Activated T-cell treated with anti-CD3 and anti-CD28 coated beads for 1 hour (primary cell): ENCODE measurements at places on chromosomes 13 and 19.

DNA sequence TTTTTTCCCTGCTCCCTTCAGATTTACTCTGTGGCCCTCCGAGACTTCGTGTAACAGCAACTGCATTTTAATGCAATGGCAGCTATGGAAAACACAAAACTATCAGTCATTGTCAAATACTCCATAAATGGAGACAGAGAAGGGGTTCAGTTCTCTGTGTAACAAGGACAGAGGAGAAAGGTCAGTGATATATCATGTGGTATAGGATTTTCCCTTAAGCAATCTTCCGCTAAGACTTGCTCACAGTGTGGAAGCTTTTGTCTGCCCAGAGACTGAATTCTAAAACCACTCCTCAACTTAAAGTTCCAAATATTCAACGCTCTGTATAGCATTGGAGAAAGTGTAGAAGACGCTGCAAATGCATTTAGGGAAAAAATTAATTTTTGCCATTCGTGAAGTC lies 111.3 kb upstream of the EDNRB start:
- DNase-seq, result no peak

GRCh38 chr13:31955741-31956140 lies 75.8 kb upstream of the FRY start:
- no peak for DNase-seq

DNA sequence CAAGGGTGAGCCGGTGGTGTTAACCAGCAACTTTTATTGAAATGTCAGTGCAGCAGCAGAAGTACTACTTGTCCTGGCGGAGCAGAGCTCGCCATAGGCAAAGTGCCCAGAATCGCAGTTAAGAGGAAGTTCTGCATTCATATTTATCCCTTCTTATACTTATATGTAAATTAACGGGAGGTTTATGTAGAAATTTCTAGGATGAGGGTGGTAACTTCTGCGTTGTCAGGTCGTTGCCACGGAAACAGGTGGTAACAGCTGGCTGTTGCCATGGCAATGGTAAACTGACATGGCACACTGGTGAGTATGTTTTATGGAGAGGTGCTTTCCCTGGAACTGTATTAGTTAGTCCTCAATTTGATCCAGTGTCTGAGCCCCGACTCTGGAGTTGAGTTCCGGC lies 2494.9 kb upstream of the PCDH20 start:
- no peak for DNase-seq

DNA sequence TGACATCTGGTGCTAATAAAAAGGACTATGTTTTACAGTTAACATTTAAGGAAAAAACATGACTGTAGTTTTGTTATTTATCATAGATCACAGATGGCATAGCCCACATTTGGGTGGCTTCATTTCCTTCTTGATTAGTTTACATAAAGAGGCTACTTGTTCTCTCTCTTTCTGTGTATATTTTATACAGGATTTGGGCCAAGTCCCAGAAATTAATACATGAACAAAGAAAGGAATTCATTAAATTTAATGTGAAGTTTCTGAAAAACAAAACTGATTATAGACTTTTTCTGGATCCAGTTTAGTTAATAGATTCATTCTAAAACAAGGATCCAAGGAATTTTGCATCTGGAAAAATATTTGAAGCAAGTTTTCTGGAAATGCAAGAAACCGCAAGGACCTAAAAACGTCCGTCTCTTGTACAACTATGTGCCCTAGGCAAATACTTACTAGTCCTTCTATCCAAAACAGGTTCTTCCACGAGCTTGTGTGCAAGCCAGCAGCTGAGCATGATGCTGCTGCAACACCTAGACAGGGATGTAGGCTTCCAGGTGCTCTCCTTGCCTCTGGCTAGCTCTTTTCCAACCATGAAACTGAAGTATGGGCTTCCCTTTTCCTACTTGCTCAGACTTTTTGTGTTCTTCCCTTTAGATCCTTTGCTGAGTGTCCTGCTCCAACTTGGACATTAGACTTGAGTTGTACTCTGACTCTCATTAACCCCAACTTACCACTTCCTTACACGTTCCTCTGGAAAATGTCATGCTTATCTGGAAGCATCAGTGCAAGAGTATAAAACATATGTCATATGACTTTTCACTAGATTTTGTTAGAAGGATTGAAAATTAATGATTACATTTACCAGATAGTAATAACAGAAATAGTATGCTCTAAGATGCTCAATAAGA lies 161.5 kb upstream of the STARD13 start:
- DNase-seq, result no peak
